Hepatic stellate cell (primary cell): ENCODE measurements at places on chromosomes 2 and 18.

GRCh38 chr2:26396734-26397298 lies 4.9 kb upstream of the DRC1 start:
- no peak for DNase-seq

DNA sequence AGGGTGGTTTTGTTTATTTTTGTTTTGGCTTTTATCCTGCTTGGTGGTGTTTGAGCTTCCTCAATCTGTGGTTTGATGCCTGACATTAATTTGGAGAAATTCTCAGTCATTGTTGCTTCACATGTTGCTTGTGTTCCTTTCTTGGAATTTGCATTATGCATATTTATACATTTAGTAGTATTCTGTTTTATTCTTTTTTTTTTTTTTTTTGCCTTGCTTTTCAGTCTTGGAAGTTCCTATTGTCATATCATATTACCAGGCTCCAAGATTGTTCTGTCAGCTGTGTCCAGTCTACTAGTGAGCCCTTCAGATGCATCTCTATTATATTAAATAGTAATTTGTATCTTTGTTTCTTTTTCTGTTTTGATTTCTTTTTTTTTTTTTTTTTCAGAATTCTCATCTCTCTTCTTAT lies 77.0 kb downstream of the EPC2 start:
- DNase-seq = no peak

GRCh38 chr2:208978946-208979345 lies 444.9 kb upstream of the MAP2 start:
- no peak for DNase-seq

DNA sequence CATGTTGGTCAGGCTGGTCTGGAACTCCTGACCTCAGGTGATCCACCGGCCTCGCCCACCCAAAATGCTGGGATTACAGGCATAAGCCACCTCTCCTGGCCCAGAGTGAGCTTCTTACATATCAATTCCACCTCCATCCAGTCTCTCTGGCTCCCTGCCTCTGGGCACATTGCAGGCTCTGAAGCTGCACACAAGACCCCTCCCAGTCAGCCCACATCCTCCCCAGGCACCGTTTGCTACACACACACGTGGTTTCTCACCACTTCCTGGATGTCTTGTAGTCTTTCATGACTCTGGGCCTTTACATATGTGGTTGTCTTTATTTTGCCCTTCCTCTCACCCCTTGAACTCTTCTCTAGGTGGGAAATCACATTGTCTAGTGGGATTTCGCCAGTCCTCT lies 64.0 kb upstream of the CABLES1 start:
- no peak for DNase-seq

- peak; percentile 14 for DNase-seq
Observed at GRCh38 chr2:179106676-179107428, 56.9 kb upstream of the CCDC141 start.

DNA sequence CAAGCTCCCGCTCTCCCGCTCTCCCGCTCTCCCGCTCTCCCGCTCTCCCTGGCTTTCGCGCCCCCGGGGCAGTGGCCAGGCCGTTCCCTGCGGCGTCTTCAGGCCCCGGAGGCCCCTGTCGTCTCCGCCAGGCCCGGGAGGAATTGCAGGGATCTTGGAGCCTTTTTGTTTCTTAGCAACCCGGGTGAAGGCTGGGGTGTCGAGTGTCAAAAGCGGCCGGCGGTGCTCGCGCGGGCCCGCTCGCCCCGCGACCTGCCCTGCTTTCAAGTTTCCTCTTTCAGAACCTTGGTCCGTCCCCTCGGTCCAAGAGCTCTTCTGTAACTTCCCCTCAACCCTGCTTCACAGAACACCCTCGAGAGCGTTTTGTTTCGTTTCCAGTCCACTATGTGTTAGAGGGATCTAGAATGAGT lies 1.4 kb downstream of the RNF138 start:
- DNase-seq = peak; percentile 69

GRCh38 chr2:186695081-186695756 lies 1.4 kb downstream of the FAM171B start:
- peak; percentile 31 for DNase-seq

DNA sequence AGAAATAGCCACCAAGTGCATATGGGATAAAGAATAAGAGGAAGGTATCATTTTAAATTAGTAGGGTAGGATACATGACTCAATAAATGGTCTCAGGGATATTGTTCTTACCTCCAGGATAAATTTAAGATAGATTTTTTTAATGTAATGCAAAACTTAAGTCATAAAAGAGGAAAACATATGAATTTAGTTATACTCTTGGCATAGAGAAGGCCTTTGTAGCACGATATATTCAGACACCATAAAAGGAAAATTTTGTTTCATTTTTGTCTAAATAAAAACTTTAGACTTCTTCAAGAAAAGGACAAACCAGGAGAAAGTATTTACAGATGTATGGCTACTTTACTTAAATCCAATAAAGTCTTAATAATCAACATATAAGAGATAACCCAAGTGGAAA lies 78.5 kb upstream of the CAB39 start:
- DNase-seq = no peak

DNA sequence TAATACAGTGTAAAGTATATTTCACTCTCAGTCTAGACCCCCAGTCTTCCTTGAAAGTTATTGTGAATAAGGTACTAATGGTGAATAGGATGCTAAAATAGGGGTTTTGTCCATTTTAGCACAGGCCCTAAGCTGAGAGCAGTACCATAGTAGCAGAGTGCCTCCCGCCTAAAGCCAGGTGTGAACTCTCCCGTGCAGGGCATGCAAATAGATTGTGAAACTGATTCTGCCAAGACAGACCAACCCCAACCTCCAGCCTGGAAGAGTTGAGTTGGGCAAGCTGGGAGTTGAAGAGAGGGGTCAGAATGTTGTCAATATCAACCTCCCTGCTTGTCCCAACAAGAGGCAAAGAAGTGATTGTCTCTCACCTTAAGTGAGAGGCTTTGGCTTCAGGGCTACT lies 97.4 kb upstream of the CYRIA start:
- no peak for DNase-seq

GRCh38 chr2:137947728-137948336 lies 16.4 kb upstream of the HNMT start:
- no peak for DNase-seq

- peak; percentile 98 for DNase-seq
Observed at GRCh38 chr2:234881413-234882241, 70.2 kb upstream of the SH3BP4 start.

GRCh38 chr2:16932826-16933225 lies 267.2 kb upstream of the CYRIA start:
- DNase-seq = no peak

- DNase-seq = no peak
Observed at GRCh38 chr2:65370387-65371073, 61.9 kb downstream of the SPRED2 start.

DNA sequence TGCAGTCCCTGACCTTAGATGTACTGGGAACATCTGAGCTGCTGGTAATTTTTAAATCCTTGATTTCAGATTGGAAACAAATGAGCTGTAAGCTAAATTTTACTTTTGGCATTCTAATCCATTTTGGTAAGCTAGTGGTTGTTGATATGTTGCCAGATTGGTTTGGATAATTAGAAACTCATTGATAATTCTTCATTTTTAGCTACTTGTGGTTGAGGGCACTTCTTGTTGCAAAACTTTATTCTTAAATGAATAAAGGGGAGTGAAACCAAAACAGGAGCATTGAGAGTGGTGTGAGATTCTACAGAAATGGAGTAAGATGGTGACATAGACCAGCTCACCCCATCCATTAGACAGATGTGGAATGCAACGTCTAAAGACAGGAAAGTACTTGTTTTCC lies 64.5 kb downstream of the ITGB1BP1 start:
- no peak for DNase-seq

- no peak for DNase-seq
Observed at GRCh38 chr2:234493796-234494195, 3.1 kb downstream of the ARL4C start.

DNA sequence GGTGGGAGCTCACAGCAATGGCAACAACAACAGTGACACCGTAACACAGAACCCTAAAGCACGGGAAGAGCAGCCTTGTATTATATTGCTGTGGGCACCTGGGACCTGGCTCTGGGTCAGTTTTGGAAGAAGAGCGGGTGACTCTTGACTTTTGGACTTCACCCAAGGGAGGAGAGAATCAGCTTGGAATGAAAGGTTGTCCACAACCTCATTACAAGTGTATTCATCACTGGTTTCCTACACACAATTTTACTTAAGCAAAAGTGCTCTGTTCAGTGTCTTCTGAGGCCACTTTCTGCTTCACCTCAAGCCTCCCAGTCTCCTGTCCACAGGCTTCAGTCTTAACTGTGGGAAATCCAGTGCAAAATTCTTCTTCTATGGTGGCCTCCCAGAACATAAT lies 263.8 kb downstream of the KCNE4 start:
- DNase-seq = no peak

DNA sequence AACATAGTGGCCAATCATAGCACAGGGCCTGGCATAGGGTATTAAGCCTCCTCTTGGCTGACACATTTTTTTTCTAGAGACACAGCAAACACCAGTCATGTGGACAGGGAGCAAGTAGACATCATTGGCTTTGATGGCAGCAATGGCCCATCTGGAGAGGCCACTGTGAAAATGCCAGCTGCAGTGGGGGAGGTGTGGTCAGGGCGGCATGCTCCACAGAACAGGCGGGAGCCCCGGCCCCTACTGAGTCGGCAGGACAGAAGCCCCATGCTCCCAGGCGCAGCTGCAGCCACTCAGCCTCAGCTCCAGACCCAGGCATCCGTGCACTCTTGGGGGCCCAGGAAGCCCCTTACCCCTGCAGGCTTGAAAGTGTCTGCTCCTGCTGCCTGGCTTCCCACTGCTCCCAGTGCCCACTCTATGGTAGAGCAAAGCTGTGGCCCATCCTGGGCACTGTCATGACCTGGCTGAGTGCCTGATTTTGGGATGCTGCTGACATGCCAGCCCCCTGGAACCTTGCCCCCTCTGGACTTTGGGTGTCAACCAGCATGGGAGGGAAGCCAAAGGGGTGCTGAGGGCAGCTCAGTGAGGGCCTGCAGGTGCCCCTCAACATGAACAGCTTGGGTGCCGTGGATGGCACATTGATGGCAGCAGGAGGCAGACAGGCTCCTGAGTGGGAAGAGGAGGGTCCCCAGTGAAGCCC lies 23.3 kb upstream of the UBE2F start:
- DNase-seq = no peak

DNA sequence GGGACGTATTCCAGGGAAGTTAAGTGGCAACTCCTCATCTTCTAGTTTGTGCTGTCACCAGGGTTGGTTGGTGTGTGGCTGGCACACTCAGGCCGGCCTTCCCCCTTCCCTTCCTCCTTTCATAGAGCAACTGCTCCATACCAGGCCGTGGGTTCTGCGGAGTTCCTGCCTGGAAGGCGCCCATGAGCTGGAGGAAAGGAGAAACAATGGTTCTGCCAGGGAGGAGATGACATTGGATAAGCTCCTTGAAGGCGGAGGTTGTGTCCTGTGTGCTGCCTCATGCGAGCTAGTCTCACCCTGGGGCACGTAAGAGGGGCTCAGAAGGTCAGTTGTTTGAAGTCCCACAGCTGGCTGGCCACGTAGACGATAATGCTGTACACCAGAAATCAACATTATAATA lies 19.2 kb downstream of the ASAP2 start:
- no peak for DNase-seq

DNA sequence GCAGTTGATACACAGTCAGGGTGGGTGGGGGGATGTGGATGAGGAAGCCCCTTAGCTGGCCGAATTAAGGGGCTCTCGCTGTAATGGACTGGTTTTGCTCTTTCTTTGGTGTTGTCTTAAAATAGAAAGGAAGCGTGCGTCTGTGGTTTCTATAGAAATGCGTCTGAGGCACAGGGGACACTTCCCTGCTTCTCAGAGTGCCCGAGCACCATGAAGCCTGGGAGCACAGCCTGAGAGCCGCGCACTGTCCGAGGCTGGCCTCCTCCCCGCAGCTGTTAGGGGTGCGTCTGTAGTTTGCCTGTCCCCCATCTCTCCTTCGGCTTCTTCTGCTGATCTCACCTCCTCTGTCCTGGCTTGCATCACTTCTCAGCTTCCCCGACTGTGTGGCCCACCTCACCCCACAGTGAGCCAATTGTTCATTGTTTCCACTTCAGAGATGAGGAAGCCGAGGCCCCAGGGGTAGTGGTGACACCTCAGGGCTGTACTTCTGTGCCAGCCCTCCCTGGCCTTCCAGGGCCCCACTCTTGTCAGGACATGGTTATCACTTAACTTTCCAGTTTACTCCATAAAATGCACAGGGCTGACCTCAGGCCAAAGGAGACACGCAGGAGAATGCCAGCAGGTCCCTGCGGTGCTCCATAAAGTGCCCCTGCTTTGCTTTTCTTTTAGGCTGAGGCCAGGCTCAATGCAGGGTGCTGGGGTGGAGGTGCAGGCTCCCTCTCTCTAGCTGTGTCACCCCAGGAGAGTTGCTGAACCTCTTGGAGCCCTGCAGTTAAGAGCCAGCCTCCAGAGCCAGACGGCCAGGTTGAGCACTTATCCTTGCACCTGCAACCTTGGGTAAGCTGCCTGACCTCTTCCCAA lies 210.6 kb downstream of the SEPTIN10 start:
- DNase-seq = no peak

GRCh38 chr2:189369566-189369965 lies 71.7 kb upstream of the WDR75 start:
- DNase-seq = peak; percentile 22

DNA sequence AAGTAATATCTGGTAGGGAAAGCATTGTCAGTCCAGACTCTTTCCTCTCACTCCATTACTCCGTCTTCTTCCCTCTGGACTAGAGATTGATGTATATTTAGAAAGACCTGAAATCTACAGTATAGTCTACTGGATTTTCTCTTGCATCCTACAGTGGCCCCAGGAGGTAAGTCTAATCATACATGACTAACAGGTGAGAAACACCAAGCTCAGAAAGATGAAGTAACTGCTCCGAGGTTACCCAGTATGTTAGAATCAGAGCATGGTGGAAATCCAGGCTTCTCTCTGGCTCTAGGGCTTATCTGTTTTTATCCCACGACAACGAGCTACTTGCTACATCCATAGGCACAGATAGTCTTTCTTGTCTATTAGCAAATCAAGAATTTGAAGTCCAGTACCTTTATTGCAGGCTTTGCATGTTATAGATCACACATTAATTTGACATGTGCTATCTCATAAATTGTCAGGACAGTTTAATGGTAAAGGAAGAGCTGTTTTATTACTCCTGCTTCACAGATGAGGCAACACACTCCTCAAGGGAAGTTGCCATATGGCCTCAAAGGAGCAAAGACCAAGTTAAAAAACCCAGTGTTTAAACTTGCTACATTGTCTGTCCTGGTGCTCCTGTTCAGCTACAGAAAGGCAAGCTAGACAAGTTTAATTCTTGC lies 484.3 kb downstream of the THSD7B start:
- no peak for DNase-seq

GRCh38 chr2:122213312-122213711 lies 457.9 kb downstream of the TSN start:
- no peak for DNase-seq

GRCh38 chr2:128367601-128368359 lies 49.1 kb upstream of the HS6ST1 start:
- no peak for DNase-seq
